ENCODE measurements at places on chromosomes 4 and X. TPM values are rescaled to one million over a fixed set of nuclear protein-coding genes. Genes with fewer than 3 reads are reported as not detected.

GRCh38 chr4:104818579-104818978 lies 323.9 kb upstream of the CXXC4 start:
- no peak for DNase-seq

- DNase-seq: no peak
Observed at GRCh38 chr4:153741541-153741940, 18.3 kb downstream of the RNF175 start.

GRCh38 chrX:19065535-19065934 lies 56.7 kb downstream of the ADGRG2 start:
- DNase-seq: no peak

DNA sequence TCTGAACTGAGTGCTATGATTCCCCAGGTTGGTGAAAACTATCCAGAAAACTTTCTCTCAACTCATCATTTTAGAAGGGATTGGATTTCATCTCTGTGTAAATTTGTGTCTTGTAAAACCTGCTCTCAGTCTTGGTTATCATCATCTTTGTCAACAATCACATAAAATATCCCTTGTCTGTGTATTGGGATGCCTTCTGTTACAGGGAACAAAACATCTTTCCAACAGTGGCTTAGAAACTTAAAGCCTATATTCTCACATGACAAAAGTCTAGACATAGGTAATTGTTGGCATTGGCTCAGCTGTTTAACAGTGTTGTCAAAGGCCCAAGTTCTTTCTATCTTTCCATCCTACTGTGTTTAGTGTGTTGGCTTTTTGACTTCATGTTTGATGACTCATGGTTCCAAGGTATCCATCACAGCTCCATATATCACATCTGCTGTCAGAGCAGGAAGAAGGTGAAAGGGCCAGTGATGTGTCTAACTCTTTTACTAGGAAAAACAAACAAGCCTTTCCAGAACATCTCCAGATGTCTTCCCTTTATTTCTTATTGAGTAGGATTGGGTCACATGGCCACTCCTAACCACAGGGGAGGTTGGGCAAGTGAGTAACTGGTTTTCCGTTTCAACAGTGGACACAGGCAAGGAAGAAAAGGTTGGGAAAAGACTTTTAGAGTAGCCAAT lies 65.0 kb downstream of the PHEX start:
- no peak for DNase-seq

DNA sequence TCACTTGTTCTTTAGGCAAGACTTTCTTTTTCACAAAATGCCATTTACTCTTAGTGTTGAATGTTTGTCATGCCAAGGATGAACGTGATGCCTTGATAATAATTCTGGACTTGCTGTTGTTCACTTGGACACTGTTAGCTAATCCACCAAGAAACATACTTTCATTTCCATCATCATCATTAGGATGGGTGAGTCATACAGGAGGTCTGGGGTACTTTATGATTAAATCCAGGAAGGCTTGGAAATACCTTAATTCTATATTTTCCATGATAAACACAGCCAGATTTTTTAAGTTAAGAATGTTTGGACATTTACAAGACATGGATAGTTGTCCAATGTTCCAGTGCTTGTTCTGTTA lies 260.7 kb upstream of the GIMD1 start:
- DNase-seq: no peak

GRCh38 chrX:102745513-102745856 lies 24.9 kb downstream of the GPRASP3 start:
- DNase-seq: no peak

DNA sequence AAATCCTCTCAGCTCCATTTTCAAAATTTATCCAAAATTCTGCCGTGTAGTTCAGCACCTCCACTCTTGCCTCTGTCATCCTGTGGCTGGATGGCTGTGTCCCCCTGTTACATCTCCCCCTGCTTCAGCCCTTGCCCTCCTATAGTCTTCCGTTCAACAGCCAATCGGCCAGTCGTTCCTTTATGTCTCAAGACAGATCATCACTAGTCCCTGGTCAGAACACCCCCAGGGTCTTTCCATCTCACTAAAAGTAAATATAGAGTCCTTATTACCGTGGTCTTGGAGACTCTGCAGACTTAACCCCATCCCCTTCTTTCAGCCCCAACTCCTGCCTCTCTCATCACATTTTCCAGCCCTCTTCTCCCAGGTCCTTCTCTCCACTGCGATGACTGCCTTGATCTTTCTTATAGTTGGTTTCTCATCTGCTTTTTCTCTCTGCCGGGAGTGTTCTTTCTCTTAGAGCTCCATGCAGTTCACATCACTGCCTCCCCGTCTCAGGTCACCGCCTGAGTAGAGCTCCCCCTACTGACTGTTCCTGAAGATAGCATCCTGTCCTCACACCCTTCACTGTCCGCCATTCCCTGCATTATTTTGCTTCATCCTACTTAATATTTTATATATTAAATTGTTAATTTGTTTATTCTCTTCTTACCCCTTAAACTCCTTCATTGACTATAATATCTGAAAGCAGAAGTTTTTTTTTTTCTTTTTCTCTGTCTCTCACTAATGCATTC lies 736.9 kb upstream of the MAGEB2 start:
- peak; percentile 23 for DNase-seq

DNA sequence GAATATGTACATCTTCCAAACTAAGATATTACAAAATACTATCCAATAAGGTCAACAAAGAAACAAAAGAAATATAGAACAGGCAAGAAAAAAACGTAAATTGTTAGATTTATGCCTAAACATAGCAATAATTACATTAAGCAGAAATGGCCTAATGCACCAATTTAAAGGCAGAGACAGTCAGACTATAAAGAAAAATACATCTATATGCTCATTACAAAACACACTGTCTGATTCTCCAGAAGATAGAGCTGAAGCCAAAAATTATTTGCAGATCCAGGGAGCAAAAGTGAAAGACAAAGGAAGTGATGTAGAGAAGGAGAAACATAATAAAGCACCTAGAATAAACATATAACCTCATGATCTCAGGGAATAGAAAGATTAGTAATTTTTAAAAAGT lies 246.9 kb downstream of the PAPSS1 start:
- no peak for DNase-seq

- no peak for DNase-seq
Observed at GRCh38 chrX:84064164-84064563, 123.8 kb downstream of the RPS6KA6 start.

- DNase-seq: no peak
Observed at GRCh38 chr4:67725132-67725531, 24.2 kb upstream of the UBA6 start.

DNA sequence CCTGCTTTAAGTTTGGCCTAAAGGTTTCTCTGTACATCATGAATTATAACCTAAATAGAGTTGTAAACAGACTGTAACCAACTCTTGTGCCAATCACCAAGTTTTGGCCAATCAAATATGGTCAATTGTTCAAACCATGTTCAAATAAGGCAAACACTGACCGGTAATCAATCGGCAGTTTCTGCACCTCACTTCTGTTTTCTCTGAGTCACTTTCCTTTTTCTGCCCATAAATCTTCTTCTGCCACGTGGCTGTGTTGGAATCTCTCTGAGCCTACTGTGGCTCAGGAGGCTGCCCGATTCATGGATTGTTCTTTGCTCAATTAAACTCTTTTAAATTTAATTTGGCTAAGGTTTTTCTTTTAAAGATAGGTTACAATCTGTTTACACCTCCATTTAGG lies 16.5 kb upstream of the ENPP6 start:
- no peak for DNase-seq

DNA sequence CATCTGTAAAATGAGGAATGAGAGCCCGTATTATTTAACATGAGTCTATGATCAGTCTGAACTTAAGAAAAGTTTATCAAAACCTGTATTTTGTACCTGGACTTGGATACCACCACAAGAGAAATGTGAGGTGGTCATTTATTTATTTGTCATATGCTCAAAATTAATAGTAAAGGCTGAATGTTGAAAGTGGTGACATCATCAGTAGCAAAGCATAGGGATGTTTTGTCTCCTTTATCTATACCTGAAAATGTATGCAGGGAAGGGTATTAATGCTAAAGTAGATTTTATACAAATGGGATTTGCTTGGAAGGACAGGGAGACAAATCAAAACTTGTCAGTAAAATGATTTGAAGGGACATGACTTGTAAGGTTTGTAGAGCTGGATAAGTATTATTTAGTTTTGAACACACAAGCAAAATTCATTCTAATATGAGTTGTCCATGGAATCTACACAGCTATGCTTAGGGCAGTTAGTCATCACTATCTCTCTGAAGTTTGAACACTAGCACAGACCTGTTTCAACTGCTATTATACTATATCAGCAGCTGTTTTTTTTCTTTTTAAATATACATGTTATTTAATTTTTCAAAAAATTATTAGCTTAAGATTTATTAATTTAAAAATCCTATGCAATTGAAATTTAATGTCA lies 52.4 kb upstream of the GUCY1A1 start:
- no peak for DNase-seq

DNA sequence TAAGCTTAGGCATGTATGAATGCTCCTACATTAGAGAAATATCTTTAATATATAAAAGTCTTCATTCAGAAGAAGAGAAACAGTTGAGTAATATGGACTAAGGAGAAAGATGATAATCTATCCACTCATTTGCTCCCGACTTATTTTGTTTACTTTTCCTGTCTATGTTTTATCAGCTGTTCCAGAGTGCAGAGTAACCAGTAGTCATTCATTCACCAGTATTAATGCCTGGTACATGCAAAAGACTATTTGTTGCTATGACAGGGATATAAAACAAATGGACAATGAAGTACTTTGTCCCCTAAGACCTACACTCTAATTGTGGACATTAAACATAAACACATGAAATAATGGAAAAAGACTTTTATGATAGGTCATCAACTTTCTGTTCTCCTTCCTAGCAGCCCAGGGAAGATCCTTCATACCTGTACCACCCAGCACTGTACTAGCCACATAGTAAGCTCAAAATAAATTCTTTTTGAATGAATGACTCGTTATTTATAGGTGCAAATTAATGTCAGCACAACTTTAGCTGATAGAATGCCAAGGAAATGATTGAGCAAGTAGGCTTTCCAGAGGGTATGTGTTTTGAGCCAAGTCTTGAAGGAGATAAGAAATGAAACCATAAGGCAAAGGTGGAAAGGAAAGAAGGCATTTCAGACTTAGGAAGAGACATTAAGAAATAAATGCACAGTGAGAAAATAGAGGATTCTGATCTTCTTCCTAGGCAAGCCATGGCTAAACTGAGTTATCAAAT lies 45.0 kb upstream of the IL13RA1 start:
- DNase-seq: no peak

GRCh38 chrX:119067023-119067739 lies 5.6 kb upstream of the CT47C1 start:
- peak; percentile 38 for DNase-seq

GRCh38 chrX:72305286-72306084 lies at the start of gene CITED1:
Gene CITED1, minus strand, starts transcription at chrX:72305914. Its CDS starts 3,045 bp downstream, at chrX:72302869.
- DNase-seq: no peak

- DNase-seq: no peak
Observed at GRCh38 chr4:23153076-23153475, 460.3 kb downstream of the GBA3 start.

GRCh38 chr4:65007841-65008439 lies 598.7 kb upstream of the TECRL start:
- peak; percentile 15 for DNase-seq

GRCh38 chr4:91527056-91527455 lies 776.7 kb upstream of the GRID2 start:
- no peak for DNase-seq

- no peak for DNase-seq
Observed at GRCh38 chr4:188975271-188975670, 836.0 kb downstream of the TRIML1 start.

DNA sequence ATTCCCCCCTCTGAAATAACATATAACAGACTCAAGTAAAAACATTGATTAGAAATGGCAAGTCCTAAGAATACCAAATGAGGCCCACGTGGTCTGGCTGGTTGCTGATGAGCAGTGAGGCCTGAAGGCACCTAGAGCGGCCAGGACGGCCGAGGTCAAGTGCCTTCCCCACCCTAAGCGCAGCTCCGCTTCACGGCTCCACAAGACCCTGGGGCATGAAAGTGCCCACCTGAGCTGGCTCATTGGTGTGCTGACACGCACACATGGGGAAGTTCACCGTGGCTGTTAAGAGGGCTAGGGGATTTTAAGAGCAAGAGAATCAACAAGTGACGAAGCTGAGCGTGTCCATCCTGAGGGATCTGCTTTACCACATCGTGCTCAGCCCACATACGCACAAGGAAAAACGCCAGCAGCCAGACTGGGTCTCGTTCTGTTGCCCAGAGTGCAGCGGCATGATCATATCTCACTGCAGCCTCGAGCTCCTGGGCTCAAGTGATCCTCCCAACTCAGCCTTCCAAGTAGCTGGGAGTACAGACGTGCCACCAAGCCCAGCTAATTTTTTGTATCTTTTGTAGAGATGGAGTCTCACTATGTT lies 22.4 kb downstream of the DCTD start:
- no peak for DNase-seq

DNA sequence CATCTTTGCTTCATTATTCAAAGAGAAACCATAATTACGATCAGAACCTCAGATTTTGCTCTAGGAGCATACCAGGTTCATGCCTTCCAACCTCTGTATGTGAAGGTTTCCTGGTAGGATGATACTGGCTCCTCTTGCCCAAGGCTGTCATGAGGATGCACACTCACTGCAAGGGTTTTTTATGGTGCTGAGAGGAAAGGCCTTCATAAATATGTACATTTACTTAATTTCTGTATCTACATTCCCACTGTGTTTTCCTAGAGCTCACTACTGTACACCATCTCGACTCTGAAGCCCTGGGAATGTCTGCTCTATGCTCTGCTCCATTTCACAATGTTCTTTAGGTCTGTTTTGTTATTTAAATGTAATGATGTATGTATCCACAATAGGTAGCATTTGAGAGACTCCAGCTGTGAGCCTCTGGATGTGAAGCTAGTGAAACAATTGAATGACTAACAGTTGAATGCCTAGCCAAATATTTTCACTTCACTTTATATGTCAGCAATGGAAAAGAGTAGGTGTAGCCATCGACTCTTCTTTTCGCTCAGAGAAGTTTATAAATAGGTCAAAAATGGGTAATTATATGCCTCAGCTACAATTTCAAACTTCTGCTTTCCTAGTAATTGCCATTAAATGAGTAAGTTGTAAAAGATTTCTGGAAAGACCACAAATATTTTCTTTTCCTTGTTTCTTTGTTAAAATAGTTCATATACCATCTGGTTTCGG lies 228.0 kb downstream of the PALLD start:
- DNase-seq: no peak

GRCh38 chr4:81211956-81212355 lies 3.1 kb downstream of the PRKG2 start:
- DNase-seq: no peak

The MAGEB6B gene
- not detected for total RNA-seq

The PARM1 gene
- total RNA-seq: 0.73 TPM

The CFAP47 gene
- 0.75 TPM for total RNA-seq

The IL13RA1 gene
- 10.2 TPM for total RNA-seq

The F9 gene
- total RNA-seq: not detected

The TMEM156 gene
- total RNA-seq: not detected

The SCRG1 gene
- 4.8 TPM for total RNA-seq

The REELD1 gene
- not detected for total RNA-seq

The RBM10 gene
- 87.7 TPM for total RNA-seq

The RENBP gene
- total RNA-seq: 11.8 TPM

The SRPK3 gene
- 0.30 TPM for total RNA-seq
